T-helper 9 cell (primary cell): ENCODE measurements at places on chromosomes 1 and 21.

DNA sequence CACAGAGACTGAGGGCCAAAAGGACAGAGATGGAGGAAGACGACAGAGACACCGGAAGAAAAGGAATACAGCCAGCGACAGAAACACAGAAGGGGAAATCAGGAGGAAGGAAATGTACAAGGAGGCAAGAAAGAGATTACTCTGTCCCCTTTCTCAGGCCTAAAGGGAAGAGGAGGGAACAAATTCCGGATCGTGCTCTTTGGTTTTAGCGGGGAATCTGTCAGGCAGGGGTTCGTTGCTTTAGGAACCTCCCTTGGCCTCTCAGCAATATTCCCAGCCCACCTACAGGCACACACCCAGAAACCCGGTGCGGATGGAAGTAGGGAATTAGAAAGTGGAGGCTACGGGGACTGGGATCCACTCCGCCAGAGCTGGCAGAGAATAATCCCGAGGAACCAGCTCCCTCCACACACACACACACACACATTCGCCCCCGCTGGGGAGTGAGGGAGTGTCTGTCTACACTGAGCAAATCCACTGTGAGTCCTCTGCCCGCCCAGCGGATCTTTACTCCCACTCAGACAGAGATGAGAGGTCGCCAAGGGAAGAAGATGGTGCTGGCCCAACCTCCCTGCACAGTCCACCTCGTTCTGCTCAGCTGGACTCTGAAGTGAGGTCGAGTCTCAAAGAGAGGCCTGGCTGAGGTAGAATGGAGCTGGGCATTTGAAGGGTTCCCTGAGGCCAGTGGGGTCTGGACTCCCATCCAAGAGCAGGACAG is 5.7 kb downstream of the TAL1 start:
- DNase-seq, result no peak

DNA sequence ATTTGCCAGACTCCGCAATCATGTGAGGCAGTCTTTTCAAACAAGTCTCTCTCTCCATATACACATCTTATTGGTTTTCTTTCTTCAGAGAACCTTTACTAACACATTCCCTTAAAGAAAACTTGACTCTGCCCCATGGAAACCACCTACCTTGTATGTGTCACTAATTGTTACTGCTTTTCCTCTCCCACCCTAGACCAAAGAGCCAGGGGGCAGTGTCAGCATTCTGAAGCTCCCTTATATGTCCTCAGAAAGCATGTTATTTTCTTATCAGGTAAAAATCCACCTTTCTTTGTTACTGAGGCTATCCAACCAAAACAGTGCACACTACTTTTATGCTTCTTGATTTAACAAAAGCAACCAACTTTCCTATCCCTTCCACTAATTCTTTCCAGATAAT is 98.9 kb upstream of the SLC5A9 start:
- no peak for DNase-seq

GRCh38 chr1:77282187-77282865 is 507 bp downstream of the AK5 start:
- peak; percentile 13 for DNase-seq

DNA sequence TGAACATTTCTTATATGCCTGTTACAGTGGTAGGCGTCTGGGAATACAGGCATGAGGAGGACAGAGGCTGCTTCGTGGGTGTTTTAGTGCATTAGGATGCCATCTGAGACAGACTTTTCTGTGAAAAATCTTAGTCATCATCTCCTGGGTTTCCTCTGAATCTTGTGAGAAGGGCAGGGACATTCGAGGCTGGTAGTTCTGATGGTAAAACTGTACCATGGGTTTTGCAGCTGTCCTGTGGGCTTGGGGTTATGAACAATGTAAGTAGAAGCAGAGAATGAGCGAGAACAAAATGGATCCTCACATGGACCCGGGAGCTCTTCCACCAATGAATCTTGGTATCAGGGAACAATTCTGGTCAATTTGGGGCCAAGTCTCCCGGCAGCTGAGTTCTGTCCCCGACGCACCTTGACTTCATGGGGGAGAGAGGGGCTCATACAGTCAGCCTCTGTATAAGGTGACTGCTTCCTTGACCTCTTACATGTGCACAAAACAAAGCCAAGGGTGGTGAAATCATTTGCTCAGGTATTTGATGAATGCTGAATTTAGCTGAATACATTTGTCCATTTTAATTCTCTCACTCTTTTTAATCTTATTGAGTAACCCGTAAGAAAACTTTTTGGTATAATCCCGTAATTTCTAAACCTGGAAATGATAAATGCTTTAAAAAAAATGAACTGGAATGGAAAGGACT is 63.6 kb upstream of the ERRFI1 start:
- no peak for DNase-seq
